ENCODE measurements at places on chromosomes 1 and 21.

DNA sequence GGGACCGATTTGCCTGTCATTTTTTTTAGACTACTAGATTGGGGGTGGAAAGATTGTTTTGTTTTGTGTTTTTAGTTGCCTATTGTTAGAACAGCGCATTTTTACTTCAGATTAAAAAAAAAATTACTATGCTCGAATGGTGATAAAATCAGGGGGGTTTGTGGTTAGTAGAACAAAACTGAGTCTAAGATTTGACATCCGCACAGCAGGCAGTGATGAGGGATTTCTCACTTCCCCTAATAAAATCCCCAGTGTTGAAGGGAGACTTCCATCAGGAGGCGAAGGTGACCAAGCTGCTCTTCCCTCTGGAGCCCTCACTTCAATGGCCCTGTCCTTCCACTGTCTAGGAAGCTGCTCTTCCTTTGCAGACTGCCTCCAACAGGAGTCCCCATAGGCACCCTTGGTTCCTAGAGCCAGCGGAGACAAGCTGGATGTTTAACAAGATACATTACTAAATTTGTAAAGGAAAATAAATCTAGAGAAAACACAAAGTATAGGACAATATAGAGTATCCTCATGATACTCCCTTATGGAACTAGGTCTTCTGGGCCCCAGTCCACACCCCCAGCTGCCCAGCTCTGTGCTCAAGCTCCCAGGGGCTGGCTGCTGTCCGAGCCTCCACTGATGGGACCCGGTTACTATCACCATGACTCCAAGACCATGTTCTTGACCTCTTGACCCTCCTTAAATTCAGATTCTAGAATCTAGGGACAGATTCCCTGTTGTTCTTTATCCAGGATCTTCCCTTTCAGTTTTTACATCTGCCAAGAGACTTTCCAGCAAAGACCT, 31.0 kb downstream of the TENT5C start:
- DNase-seq: peak; percentile 46

- peak; percentile 47 for DNase-seq
Observed at GRCh38 chr1:47725992-47726855, 271.0 kb downstream of the TRABD2B start.

GRCh38 chr1:229480495-229480894, 27.6 kb downstream of the NUP133 start:
- DNase-seq: no peak

GRCh38 chr1:211638689-211639101, 36.7 kb downstream of the NEK2 start:
- no peak for DNase-seq

GRCh38 chr1:78177708-78178270, 132.0 kb downstream of the GIPC2 start:
- DNase-seq: no peak

DNA sequence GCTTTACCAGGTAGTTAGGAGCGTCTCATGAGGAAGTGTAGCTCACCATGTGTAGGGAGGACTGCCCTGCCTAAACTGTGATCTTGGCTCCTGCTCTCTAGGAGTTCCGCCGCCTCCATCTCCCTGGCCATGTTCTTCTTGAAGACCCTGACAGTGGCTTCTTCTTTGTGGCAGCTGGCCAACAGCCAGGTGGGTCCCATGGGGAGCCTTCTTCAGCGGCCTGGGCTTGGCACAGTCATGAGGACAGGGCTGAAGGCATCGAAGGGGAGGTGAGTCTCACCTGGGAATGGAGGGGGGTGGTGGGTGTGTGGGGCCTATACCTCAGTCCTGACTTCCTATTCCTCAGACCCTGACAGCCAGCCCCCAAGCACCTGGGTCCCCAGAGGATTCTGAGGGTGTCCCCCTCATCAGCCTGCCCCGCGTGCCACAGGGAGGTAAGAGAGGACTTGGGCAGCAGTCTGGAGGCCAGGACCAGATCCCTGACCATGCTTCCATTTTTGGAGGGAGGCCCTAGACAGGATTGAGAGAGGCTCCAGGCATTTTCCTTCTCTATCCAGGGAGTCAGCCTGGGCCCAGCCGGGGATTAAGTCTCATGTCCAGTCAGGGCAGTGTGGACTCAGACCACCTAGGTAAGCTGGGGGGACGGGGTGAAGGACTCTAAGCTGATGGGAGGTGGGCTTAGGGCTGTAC, 21.4 kb downstream of the HYI start:
- no peak for DNase-seq

DNA sequence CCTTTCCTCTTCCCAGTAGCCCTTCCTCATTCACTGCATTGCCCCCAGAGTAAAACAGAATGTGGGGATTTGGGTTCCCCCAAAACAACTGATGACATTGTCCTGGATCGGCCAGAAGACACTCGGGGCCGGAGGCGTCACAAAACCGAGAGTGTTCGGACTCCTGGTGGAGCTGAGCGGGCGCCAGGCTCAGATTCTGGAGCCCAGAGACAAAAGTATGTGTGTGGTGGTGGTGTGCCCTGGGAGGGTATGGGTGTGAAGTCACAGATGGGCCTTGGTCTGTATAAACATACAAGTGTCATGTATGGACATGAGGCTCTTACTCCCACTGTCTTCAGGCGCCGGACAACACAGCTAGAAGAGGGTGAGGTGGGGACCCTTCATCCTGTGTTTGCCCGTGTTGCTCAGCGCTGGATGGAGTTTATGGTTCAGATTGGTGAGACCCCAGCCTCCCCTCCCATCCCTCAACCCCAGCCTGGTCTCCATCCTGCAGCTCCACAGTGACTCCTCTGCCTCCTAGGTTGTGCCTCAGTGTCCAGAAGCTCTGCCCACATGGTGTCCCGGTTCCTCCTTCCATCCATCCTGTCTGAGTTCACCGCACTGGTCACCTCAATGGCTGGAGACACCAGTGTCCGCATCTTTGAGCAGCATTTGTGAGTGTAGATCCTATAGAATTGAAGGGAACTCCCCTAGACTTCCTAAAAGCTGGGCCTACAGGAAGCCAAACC, 12.4 kb downstream of the HYI start:
- DNase-seq: no peak

DNA sequence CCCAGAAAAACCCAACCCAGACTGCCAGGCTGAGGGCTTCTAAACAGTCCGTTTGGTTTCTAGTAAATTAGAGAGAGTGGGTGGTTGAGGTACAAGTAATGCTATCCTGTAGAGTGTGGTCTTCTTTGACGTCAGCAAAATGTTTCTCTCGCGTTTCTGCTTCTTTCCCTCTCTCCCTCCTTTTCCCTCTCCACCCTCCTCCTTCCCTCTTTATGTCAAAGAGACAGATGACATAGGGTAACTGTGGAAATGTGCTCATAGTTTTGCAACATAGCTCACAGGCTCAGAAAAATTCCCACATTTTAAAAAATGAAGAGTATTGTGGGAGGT, 158.3 kb downstream of the TOMM20 start:
- DNase-seq: no peak

- DNase-seq: peak; percentile 7
Observed at GRCh38 chr1:3581296-3582036, 29.8 kb downstream of the MEGF6 start.

DNA sequence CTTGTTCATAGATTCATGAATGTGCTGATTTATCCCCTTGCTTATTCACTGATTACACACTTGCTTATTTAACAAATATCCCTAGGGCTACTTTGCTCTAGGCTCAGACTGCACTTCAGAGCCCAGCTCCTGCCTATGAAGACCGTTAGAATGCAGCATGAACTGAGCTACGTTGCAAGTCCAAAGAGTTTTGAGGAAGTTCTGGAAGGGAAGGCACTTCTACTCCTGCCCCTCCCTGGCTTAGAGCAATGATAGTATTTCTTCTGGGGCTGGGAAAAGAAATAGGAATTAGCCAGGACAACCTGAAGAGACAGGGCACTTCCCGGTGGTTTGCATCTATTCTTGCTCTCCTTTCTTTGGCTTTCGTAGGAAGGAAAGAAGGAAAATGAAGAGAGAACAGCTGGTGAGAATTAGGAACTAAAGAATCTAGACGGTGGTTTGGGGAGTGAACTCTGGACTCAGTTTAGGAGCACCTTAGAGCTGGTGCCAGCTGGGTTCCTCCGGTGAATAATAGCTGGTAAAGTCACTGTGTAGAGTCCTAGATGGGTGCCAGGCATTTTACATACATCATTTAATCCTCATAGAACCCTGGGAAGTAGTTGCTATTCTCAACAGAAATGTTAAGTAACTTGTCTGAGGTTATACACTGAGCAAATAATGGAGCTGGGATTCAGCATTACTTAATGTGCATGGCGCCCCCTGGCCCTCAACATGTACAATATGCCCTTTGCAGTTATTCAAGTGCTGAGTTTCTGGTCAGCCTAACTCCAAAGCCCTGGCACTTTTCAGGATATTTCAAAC, 65.9 kb downstream of the NDUFS5 start:
- peak; percentile 63 for DNase-seq

- DNase-seq: no peak
Observed at GRCh38 chr1:192627901-192628300, 8.0 kb upstream of the RGS13 start.

- DNase-seq: no peak
Observed at GRCh38 chr1:171805395-171806115, 24.1 kb downstream of the METTL13 start.

DNA sequence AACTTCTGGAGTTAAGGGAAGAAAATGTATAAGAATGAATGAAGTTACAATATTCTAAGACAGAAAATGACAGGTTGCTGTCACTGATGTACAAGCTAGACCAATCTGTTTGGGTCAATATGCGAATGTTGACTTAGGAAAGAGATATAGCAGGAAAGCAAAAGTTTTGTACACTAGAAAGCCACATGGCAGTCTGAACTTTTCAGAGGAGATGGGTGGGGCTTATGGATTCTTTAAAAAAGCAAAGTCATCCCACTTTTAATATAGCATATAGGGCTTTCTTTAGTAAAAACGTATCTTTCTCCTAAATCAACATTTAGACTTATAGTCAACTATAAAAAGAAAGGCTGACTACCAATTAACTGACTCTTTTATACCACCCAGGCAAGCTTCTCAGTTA, 381.2 kb downstream of the PTPRC start:
- no peak for DNase-seq

- no peak for DNase-seq
Observed at GRCh38 chr1:37851262-37851661, 8.1 kb downstream of the MTF1 start.

DNA sequence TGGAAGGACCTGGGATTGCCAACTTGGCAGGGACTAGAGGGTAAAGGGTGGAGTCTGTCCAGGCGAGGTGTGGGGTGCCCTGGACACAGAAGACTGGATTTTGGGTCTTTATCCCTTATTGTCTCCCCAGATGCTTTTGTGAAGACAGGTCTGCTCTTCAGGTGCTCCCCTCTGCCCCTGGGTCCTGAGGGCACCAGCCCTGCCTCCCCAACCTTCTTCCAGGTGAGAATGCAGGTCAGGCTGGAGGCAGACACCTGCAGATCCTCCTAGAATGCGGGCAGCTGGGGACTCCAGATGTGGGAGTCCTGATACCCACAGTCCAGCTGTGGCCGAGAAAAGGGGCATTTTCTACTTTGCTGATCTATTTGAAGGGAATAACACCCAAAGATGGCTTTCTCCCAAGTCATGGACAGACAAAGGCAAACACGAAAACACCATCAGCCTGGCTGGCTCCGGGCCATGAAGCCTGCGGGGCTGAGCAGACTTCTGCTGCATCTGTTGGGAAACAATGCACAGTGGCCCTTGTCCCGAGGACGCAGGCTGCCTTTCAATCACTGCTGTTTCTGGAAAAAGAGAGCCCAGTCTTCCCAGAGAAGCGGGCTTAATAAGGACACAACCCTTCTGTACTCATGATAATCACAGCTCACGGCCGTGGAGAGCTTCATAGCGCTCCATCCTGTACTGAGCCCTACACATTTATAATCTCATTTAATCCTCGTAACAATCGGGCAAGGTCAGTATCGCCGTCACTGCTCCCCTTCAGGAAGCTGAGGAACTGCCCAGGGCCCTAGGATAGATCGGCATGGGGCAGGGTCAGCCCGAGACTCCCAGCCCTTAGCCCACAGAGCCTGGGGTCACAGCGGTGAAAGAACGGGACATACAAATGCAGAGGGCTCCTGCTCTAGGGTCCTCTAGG, 62.0 kb upstream of the ABCG1 start:
- DNase-seq: no peak

DNA sequence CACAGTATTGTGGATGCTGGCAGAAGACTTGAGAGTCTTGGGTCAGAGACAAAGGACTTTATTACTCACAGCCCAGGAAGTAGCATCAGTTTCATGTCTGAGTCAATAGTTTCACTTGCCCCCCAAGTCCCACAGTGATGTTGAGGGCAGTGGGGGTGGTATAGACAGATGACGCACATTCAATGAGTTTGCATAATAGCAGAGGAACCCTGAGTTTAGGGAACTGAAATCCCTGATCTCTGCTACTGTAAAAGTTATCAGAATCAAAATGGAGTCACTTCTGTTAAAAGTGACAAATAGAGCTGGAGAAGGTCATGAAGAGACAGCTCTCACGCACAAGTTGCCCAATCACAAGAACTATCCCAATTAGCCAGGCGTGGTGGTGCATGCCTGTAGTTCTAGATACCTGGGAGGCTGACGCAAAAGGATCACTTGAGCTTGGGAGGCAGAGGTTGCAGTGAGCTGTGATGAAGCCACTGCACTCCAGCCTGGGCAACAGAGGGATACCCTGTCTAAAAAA, 11.5 kb upstream of the HCRTR1 start:
- DNase-seq: peak; percentile 100

GRCh38 chr21:31416465-31416864, 72.4 kb upstream of the TIAM1 start:
- DNase-seq: no peak

DNA sequence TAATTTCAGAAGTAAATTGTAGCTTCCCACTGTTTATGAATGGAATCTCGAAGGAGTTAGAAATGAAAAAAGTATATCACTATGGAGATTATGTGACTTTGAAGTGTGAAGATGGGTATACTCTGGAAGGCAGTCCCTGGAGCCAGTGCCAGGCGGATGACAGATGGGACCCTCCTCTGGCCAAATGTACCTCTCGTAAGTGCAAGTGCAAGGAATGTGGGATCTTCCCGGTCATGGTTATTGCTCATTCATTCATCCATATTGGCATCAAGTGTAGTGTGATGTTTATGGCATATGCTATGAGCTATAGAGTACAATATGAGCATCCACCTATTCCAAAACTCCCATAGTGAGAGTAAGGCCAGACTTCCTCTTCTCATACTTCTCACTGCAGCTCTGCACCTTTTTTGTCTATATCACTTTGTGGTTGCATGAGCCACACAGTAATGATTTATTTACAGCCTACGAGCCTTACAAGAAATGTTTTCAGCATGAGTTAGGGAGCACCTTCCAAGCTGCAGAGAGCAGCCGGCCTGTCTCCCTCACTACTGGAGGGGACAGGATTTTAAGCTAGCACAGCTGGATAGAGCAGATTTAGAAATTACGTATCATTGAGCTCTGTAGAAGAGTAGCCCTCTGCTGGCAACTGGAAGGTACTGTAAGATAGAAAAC, 24.9 kb upstream of the CR1L start:
- peak; percentile 44 for DNase-seq

DNA sequence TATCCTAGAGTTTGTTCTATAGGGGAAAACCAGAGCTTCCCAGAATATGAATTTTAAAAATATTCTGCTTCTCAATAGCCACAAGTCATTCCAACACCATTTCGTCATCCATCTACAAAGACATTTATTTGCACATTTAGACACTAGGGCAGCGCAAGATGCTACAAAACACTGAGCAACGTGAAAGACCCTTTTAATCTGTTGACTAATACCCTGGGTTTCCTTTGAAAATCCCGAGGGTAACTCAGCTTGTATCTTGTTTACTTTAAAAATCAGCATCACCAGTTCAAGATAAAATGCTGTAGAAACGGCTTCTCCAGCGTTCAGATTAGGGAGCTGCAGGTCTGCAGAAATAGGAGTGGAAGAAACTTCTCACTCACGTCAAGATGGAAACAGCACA, 13.5 kb downstream of the PDPN start:
- no peak for DNase-seq

All from MV-4-11 (cell line).